NCI-H1436 treated with DMSO at 0.1 percent for 48 hours (cell line): ENCODE measurements at places on chromosomes 2 and 18.

DNA sequence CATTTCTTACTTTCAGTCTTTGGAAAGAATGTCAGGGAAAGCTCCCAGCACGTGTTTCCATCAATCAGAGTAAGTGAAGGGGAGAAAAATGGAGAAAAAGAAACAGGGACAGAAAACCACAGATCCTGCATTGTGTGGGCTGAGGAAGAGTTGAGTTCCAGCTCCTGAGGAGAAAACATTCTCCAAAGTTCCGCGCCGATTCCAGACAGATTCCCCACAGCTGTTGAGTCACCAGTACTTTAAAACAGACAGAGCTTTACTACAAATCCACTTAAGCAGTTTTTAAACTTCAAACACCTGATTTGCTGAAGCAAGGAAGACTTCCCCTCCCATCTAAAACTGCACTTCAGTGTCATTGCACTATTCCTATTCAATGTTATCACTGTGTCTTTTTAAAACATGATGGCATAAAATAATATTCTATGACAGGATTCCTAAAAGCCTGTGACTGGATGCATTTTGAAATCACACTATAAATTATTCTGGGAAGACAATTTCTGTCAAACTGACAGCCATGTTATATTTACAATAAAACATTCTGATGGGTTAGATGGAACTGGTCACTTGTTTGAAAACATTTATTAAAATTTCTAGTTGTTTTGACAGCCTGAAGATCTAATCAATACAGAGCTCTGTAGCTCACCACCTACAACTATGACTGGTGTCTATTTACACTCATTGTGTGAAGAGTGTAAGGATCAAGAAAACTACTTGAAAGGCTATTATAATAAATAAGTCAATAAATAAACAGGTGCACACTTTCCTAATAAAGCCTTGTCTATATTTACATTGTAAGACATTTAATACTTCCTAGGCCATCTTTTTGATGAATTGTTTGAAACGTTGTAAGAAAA lies 40.9 kb downstream of the TCF4 start:
- no peak for DNase-seq

- DNase-seq, result no peak
Observed at GRCh38 chr2:180366481-180366880, 359.4 kb upstream of the CWC22 start.

GRCh38 chr2:32652555-32653209 lies 24.8 kb downstream of the TTC27 start:
- DNase-seq, result no peak

GRCh38 chr18:42719221-42719620 lies 396.3 kb downstream of the RIT2 start:
- DNase-seq, result no peak

- DNase-seq, result no peak
Observed at GRCh38 chr18:59022167-59022945, 117.3 kb upstream of the SEC11C start.

DNA sequence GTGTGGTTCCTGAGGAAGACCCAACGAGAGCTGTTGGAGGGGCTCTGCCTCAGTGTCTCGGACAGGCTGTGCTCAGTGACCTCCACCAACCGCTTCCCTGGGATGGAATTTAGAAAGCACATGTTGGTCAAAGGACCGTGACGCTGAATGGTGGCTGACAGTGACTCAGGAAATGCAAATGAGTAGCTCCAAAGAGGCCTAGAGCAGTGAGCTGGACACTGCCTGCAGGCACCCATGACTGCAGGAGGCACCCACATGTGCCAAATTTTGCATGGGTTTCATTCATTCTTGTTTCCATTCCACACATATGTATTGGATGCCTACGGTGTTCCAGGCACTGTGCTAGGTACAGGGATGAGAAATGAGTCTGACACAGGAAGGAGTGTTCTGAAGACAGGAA lies 46.4 kb downstream of the ACKR3 start:
- no peak for DNase-seq

- DNase-seq, result no peak
Observed at GRCh38 chr18:11391661-11392060, 217.7 kb upstream of the SLC35G4 start.

- no peak for DNase-seq
Observed at GRCh38 chr2:6647046-6647445, 218.7 kb downstream of the CMPK2 start.

DNA sequence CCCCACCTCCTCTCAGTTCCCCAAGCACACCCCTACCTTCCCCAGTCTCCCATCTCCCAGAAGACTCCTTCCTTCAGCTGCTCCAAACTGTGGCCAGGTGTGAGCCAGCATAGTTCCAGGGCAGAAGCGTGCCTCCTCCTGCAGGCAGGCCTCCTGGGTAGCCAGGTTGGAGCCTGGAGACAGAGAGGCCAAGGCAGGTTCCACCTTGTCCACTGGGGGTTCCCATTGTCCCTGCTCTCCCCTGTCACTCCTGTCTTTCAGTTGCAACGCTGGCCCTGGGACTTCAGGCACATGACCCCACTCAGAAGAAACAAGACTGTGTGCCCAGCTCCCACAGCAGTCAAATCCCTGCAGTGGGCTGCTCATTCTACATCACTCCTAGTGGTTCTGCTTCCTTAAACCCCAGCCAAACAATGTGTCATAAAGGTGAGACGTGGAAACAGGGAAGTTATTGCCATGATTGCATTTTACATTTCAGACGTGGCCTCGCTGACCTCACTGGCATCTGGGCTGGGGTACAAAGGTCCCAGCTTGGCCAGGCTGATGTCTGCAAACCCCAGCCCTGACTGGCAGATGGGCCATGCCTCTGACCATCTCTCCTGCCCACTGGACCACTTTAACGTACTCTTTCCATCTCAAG lies 96.5 kb upstream of the BOD1L2 start:
- no peak for DNase-seq

GRCh38 chr18:26806224-26806623 lies 59.3 kb downstream of the AQP4 start:
- DNase-seq, result no peak

- DNase-seq, result no peak
Observed at GRCh38 chr2:230865766-230866755, 1.3 kb downstream of the ITM2C start.

- no peak for DNase-seq
Observed at GRCh38 chr2:85775406-85776381, 21.9 kb downstream of the ATOH8 start.

DNA sequence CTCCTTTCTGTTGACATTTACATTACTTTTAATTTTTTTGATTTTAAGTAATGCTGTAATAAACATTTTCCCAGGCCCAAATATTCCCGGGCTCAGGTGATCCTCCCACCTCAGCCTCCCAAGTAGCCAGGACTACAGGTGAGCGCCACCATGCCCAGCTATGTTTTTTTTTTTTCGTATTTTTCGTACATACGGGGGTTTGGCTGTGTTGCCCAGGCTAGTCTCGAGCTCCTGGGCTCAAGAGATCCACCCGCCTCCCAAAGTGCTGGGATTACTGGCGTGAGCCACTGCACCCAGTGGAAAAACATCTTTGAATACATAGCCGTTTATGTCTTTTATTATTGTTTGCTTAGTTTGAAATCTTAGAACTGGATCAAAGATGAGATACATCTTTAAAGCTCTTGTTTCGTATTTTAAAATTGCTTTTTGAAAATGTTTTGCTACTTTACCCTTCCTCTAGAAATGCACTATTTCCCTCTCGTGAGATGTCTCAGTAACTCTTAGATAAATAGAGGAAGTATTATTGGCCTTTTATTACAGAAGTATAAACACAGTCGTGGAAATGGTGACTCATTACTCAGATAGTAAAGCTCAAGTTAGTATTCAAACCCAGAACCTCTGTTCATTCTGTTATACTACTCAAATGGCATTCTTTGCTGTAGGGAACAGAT lies 2.4 kb downstream of the SMCHD1 start:
- DNase-seq, result peak; percentile 14

DNA sequence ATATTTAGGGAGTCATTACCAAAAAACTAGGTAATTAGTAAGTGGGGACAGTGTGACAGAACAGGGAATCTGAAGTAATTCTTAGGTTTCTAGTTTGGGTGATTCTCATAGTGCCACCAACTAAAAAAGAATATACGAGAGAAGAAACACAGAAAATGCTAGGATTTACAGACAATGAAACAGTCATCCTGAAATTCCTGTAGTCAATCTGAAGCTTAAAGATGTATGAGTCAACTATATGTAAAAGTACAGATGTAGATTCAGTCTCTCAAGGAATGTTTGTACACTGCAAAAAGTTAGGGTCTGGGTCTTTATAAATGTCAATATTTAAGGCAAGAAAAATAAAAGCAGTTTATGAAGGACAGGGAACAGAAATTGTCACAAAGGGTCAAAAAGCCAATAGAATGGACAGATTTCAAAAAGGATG lies 107.0 kb downstream of the STRN start:
- DNase-seq, result no peak

DNA sequence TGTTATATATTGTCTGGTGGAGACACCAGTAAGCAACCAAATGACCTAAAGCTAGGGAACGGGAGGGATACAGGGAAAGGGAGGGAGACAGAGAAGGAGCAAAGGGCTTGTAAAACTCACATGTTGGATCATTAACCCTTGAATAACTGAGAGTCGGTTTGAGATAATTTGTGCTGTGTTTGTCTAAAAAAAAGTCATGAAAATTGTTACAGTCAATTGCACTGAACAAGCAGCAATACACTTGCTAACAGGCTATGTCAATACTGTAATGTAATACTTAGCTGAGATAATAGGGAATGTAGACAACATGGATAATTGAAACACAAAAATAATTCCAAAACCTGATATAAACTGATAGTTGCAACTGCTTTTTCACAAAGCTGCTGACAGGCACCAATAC lies 71.3 kb upstream of the ZNF521 start:
- DNase-seq, result no peak

DNA sequence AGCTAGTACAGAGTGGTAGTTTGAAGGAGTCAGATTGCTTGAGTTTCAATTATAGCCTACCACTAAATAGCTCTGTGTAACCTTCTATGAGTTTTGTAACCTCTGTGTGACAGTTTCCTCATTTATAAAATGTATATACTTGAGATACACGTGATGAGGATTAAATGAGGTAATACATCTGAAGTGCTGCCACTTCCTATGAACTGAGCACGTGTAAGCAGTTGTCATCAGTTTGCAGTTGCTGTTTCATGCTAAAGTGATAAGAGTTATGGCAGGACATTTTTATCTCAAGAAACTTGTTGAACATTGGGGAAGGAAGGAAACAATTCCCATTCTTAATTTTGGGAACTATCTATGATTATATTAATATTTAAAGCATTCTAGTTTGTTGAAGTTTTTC lies 38.5 kb downstream of the CARF start:
- no peak for DNase-seq

- DNase-seq, result no peak
Observed at GRCh38 chr2:37894601-37895000, 30.5 kb upstream of the RMDN2 start.

- no peak for DNase-seq
Observed at GRCh38 chr2:19746611-19747309, 155.0 kb downstream of the TTC32 start.

- no peak for DNase-seq
Observed at GRCh38 chr2:70705160-70705850, 62.7 kb downstream of the ADD2 start.

GRCh38 chr18:46060359-46060841 lies 11.7 kb downstream of the PSTPIP2 start:
- DNase-seq, result no peak

DNA sequence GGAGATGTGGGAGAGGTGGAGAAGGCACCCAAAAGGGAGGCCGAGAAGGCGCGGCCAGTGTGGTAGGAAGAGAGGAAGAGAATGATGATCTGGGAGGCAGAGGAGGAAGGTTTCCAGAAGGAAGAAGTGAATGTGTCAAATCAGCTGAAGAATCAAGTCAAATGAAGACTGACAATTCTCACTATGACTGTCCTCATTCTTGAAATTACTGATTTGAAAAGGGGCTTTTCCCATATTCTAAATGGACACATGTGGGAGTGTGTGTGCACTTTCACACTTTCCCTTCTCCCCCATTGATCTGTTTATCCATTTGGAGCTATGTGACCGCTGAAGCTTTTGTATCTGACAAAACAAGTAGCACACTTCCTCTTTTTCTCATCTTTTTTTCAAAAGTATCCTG lies 6.1 kb downstream of the AFF3 start:
- DNase-seq, result no peak

DNA sequence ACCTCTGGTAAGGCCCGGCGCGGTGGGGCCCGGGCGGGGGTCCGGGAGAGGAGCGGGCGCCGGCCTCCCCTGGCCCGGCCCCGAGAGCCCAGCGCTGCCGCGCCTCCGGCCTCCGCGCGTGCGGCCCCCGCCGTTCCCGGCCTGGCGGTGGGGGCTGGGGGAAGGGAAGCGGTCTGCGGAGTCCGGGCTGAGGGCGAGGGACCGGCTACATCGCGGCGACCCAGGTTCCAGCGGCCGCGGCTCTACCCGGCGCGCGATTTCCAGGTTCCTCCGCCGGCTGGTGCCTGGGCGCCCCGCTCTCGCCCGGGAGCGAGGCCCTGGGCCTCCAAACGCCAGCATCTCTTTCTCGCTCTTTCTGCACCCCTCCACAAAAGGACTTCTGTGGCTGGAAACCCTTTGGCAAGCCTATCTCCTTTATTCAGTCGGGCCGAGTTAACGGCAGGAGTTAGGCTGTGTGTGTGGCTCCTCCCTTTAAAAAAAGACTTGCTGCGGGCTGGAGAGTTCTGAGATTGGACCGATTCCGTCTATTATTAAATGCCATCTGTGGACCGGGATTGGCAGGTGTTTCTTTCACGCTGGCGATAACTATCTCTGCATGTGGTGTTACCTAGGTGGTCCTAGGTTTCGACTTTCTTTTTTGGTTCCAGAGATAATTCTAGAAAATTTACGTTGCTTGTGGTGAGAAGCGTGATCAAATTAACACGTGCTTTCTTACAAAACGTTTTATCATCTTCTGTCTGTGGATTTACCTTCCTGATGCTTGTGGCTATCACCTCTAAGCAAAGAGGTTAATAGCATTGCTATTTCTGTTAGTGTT lies 592 bp downstream of the ME2 start:
- DNase-seq, result no peak

DNA sequence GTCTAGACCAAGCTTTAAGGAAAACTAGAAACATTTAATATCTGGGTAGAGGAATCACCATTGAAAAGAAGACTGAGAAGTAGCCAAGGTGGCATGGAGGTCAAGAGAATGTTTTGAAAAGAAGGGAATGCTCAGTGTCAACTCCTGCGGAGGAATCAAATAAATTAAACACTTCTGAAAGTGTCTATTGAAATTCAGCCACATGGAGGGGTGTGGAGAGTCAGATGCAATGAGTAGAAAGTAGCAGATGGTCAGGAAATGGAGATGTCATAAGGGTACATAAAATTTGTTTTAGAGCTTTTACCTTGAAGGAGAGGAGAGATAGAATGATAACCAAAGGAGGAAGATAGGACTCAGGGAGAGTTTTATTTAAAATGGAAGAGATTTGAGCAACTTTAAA lies 35.1 kb downstream of the NLRC4 start:
- DNase-seq, result no peak
